Smooth muscle cell of the brain vasculature (primary cell): ENCODE measurements at places on chromosomes 1 and 21.

DNA sequence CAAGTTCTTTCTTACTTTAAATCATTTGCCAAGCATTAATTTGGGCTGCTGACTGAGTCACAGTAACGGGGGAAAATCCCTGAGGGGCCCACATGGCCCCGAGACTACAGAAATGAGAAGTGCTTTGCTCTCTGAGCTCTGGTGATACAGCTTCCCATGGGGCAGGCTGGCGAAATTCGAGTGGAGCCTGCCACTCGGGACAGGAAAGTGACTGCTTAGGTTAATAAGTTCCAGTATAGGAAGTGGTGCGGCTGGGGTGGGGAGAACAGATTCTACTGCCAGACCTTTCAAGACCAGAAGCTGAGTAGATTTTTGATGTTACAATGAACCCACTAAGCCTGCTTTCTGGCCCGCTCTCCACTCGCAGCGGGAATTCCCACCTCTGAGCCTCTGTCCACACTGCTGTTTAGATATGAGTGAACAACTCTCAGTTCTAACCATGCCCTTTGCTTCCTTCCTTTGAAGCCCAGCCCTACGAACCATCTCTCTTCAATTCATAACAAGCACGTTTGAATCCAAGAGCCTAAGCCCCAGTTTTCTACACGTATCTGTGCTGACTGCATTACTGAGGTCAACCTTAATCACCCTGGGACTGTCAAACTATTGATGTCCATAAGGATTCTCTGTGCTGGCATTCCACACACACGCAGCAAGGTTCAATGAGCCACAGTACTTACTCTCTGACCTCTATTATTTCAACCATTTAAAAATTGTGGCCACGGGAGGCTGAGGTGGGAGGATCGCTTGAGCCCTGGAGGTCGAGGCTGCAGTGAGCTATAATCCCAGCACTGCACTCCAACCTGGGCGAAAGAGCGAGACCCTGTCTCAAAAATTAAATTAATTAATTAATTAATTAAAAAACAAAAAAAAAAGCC, 9.6 kb downstream of the ZBTB17 start:
- DNase-seq = no peak

DNA sequence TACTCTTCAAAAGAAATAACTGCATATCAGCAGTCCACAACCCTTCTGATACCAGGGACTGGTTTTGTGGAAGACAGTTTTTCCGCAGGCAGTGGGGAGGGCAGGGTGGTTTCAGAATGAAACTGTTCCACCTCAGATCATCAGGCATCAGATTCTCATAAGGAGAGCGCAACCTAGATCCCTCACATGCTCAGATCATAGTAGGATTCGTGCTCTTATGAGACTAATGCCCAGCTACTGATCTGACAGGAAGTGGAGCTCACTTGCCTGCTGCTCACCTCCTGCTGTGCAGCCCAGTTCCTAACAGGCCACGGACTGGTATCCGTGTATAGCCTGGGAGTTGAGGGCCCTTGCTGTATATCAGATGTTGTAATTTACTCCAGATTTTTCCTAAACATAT, 11.5 kb downstream of the RO60 start:
- DNase-seq = no peak

- DNase-seq = no peak
Measured at GRCh38 chr1:193157360-193157759, 29.1 kb downstream of the B3GALT2 start.

DNA sequence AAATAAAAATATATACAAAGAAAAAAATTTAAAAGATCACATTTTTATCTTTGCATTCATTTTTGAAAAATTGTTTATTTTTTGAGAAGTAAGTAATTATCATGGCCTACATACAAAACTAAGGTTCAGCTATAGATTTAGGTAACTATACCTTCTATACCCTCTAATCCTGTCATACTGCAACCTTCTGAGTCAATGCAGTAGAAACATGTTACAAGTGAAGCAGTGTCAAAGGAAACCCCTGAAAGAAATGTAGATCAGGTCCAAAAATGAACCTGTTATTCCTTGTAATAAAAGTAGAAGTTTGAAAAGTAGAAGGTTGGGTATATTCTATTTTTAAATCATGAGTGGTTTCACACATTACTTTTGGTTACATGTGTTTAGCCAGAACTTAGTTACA, 51.3 kb downstream of the PTGS2 start:
- no peak for DNase-seq

DNA sequence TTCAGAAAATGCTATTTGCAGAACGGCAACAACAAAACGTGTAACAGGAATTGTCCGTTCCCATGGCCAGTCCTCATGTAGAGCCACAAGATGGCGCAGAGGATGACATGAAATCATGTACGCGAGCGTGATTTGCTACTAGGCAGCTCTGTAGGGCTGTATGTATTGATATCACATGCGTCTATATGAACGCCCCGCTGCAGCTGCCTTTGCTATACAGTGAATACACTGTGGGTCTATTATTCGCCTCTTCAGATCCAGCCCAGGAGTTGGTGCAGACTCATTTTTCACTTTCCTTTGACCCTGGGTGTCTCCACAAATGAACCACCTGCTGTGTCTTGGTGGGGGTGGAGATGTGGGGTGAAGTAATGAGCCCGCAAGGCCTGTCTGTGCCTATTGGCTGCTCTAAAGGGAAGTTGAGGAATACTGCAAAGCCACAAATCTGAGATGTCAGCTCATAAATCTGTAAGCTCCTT, 361.5 kb downstream of the KIF26B start:
- no peak for DNase-seq

GRCh38 chr1:78170859-78171258, 125.1 kb downstream of the GIPC2 start:
- DNase-seq = no peak

- no peak for DNase-seq
Measured at GRCh38 chr1:92410706-92411105, 76.0 kb downstream of the GFI1 start.

GRCh38 chr1:15974855-15975254, 1.0 kb downstream of the ZBTB17 start:
- no peak for DNase-seq

DNA sequence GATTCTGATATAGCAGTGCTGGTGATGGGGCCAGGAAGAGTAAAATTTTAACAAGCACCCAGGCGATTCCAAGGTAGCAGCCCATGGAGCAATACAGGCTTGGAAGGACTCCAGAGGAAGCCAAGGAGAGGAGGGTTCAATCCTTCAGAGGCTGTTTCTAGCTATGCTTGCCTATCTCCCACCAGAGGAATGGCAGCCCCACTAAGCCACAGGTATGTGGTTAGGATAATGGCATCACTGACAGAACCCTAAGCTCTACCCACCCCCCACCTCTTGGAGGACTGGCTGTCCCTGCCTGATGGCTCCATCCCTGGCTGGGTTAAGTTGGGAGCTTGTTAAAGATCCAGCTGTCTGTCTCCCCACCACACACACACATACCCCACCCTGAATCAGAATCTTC, 19.3 kb upstream of the PTAFR start:
- no peak for DNase-seq

- DNase-seq = no peak
Measured at GRCh38 chr1:63322944-63323864, 837 bp downstream of the FOXD3 start.

GRCh38 chr1:50658459-50659076, 235.3 kb upstream of the DMRTA2 start:
- no peak for DNase-seq

GRCh38 chr21:26389971-26390641, 183.0 kb downstream of the CYYR1 start:
- DNase-seq = no peak

DNA sequence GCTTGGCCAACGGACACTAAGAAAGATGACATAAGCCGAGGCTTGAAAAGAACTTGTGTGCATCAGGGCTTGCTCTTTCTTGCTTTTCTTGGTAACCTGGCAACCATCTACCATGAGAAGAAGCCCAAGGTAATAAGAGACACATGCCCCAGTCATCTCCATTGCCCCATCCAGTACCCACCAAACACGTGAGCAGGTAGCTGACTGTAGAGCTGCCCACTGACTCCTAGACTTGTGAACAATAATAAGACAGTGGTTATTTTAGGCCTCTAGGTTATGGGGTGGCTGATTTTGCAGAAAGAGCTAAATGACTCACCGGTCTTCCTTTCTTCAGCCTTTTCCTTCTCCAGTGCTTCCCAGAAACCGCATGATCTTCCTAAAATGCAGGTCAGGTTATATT, 105.0 kb upstream of the JUN start:
- DNase-seq = no peak

GRCh38 chr1:160748181-160748877, 9.3 kb downstream of the SLAMF7 start:
- no peak for DNase-seq

DNA sequence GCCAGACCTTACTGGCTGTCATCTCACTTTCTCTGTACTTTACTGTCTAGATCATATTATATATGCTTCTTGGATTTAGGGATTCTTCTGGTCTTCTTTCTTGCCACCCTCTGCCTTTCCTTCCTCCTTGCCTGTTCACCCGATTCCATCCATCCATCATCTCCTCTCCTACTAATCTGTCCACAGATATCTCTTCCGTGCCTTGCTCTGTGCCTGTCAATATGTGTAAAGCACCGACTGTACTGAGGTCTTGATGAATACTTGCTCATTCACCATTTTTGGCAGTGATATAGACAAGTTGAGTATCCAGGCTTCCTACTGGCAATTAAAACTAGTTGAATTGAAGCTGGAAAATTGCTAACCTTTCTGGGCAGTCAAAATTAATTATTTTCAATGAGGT, 8.1 kb downstream of the FMN2 start:
- no peak for DNase-seq

DNA sequence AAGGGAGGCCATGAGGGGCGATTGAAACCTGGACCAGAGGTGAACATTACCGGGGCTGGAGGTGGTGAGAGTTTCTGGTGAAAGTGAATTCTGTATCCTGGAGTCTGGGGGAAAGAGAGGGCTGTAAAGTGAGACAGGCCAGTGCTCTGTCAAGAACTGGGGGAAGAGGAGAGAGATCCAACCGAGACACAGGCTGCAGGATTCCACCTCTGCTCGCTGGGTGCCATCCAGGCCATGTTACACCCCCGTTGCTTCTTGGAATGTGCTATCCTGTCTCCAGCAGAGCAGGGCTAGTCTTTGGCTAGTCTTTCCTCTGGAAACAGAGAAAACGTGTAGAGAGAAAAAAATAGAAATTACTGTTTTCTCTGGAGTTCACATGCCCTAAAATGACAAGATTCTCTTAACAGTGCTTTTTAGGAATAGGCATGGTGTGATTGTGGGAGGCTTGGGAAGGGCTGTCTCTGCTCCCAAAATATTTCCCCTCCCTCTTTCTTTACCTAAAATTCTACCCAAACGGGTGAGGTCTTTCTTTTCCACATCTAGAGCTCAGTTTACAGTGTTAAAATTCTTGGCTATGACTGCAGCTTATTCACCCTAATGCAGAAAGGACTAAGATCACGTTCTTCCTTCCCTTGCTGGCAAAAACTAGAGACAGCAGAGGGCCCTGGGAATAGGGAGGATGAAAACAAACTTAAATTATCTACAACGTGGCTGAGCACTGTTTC, 16.5 kb upstream of the OVAAL start:
- peak; percentile 41 for DNase-seq
